T-helper 22 cell (primary cell): ENCODE measurements at places on chromosomes 2 and 18.

- DNase-seq = no peak
Observed at GRCh38 chr2:123839326-123839725, 185.8 kb upstream of the CNTNAP5 start.

DNA sequence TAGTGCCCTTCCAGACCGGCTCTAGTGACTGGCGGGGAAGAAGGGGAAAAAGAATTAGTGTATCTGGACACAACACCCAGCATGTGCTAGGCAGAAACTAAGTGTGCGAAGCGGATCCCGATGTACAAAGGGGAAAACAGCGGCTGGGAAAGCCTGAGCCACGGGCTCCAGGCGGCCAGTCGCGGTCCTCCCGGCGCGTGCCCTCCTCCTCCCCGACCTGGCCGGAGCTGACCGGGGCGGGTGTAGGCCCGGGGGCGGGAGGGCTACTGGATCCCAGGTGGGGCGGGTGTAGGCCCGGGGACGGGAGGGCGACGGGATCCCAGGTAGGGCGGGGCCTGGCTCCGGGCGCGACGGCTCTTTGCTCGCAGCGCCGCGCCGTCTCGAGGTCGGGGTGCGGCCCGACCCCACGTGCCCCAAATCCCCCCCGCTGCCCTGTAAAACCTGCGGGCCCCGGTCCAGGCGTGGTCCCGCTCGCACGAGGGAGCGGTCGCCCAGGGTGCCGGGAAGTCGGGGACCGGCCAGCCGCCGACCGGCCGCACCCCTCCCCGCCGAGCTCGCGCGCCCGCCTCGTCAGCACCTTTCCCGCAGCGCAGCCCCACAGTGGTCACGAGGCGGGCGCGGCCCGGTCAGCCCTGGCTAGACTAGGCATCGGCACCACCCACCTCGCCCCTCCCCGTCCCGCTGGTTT is 48.8 kb downstream of the C2orf42 start:
- no peak for DNase-seq

GRCh38 chr2:119694845-119695521 is 16.0 kb downstream of the TMEM177 start:
- DNase-seq = no peak

GRCh38 chr2:201781557-201782051 is 871 bp upstream of the ALS2 start:
- DNase-seq = no peak

DNA sequence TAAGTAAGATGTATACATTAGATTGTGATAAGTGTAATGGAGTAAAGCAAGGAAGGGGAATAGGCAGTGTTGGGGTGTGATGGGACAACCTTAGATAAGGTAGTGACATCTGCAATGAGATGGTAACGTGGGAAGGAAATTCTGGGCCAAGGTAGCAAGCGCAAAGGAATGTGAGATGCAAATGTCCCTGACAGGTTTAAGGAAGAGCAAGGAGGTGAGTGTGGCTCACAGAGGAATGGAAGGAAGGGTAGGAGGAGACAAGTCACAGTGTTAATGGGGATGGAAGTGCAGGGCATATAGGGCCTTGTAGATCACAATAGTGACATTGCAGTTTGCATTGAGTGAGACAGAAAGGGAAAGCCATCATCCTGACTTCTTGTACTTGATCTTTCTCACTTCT is 170.9 kb upstream of the FAM98A start:
- no peak for DNase-seq

- DNase-seq = no peak
Observed at GRCh38 chr2:136206613-136207012, 88.7 kb upstream of the CXCR4 start.

GRCh38 chr2:159712929-159713420 is 669 bp downstream of the MARCHF7 start:
- no peak for DNase-seq

DNA sequence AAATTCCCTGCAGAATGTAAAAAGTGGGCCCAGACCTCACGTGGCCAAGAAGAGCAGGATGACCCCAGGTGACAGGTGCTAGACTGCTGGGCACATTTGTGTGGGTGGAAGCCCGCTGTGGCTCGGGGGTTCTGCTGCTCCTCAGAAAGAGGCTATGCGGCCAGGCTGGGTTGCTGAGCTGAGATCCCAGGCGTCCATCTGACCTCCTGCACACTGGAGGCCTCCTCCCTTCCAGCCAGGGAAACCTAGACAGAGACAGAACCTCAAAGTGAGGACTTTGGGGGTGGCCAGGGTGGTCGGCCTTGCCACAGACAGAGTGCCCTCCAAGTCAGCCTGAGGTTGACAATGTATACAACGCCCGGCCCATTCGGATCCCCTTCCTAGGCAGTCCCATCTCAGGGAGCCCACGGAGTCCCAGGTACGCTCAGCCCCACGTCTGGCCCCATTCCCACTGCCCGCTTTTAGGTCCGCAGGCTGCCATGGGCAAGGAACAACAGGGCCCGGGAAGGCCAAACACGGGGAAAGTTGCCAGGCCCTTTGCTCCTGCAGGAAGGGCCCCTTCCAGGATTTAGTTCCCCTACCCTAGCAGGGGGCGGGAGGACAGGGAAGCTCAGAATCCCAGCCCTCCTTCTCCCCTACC is 75.6 kb downstream of the KIAA2012 start:
- no peak for DNase-seq

DNA sequence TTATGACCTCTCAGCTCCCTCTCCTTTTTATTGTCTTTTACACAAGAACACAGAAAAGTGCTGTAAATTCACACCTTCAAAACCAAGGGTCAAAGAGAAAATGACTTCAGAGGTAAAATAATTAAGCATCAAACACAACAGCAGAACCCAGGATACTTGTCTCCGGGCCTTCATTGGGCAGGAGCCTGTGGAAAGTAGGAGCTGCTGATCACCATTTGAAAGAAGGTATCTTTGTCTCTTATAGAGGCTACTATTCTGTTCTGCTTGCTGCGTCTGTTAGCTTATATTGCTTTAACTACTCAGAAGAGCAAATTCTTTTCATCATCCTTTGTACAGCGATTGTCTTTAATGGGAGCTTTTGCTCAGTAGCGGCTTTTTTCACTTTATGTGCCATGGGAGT is 261.1 kb downstream of the PTGR3 start:
- DNase-seq = no peak

DNA sequence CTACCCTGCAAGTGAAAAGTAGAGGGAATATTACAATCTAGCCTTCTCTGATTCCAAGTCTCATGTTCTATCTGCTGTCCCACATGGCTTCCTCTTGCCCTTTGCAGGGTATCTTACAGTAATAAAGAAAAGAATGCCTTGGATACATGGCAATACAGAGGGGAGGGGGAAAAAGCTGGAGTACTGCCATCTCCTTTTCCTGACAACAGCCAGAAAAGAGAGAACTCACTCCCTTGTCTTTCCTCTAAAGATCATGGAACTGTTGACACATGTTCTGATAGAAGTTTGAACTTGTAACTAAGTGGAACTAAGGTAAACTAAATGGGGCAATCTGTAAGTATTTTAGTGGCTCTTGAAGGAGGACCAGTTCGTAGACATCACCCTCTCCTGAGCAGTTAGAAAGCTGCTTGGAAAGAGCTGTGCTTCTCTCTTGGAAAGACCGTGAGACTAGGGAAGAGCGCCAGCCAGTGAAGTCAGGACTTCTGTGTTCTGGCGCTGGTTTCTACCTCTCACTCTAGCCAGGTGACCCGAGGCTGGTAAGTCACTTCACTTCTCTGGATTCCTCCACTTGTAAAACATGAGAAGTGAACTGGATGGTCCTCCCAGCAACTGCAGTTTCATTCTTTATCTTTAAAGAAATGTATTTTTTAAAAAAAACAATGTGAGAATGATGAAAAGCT is 242.3 kb upstream of the FOSL2 start:
- DNase-seq = no peak

- no peak for DNase-seq
Observed at GRCh38 chr18:47120428-47120827, 29.9 kb downstream of the HDHD2 start.

DNA sequence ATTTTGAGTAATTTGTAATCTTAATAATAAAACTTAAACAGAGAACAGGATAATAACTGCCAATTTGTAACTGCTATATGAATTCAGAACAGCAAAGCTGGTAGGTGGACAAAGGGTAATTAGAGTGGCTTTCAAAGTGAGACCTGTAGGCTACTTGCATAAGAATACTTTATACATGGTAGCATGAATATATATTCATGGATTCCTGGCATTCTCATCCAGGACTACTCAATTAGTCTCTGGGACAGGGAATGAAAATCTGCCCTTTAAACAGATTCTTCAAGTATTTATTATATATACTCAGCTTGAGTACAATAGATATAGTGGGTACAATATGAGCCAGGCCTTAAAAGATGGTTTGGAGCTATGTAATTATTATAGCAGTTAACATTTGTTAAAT is 419.9 kb downstream of the PIK3C3 start:
- no peak for DNase-seq

DNA sequence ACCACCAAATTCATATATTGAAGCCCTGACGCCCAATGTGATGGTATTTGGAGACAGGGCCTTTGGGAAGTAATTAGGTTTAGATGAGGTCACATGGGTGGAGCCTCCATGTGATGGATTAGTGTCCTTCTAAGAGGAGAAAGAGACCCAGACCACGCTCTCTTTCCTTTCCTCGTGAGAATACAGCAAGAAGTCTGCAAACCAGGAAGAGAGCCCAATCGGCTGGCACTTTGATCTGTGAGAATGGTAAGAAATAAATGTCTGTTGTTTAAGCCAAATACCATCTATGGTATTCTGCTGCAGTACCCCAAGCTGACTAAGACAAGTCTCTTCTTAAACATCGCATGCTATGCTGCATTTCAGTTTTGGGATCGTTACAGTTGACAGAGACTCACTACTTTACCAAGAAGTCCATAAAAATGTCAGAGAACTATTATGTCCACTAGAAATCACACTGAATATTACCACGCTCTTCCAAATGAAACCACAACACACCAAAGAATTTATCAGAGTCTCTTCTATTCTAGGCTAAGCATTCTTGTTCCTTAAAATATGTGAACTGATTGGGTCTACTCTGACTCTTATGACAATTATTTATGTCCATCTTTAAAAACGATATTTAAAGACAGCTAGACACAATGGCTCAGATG is 48.5 kb downstream of the LPIN2 start:
- no peak for DNase-seq

GRCh38 chr2:46331109-46331766 is 34.0 kb downstream of the EPAS1 start:
- no peak for DNase-seq

DNA sequence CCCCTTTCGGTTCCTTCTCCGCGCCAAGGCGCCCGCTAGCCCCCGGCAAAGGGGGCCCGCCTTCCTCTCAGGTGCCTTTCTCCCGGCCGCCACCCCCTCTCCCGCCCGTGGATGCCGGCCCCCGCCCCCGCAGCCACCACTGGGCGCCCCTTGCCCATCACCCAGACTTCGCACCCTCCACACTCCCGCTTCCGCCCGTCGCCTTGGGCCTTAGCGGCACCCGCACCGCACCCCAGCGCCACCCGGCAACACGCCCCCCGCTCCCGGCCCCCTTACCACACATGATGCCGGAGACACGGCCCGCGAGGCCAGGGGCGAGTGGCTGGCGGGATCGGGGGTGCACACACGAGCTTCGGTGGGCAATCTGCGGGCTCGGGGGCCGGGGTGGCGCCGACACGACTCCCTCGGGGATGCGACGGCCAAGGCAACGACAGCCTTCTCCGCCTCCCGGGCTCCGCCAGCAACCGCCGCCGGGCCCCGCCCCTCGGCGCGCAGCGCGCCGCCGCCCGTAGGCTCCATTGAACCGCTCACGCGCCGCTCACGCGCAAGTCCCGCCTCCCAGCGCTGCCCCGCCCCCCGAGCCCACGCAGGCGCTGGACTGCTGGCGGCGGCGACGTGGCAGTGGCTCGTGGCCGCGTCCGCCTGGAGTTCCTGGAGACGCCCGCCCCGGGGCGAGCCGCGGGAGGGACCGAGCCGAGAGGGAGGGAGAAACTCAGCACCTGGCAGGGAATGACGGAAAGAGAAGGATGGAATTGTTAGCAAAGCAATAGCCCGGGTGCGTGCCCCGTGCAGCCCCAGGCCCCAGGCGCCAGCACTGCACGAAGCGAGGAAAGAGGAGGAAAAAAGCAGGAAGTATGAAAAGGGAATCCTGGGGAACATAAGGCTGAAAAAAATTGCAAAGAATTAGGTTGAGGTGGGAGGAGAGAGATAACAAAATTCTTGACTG is at the start of gene GFPT1:
GFPT1 (minus strand) TSS at position 439 of the 946 bp plus-strand sequence; CDS start at position 283, 156 bp downstream.
- DNase-seq = peak; percentile 82

- no peak for DNase-seq
Observed at GRCh38 chr2:62561586-62561985, 55.6 kb upstream of the TMEM17 start.

GRCh38 chr2:136012315-136012714 is 26.9 kb upstream of the DARS1 start:
- no peak for DNase-seq

DNA sequence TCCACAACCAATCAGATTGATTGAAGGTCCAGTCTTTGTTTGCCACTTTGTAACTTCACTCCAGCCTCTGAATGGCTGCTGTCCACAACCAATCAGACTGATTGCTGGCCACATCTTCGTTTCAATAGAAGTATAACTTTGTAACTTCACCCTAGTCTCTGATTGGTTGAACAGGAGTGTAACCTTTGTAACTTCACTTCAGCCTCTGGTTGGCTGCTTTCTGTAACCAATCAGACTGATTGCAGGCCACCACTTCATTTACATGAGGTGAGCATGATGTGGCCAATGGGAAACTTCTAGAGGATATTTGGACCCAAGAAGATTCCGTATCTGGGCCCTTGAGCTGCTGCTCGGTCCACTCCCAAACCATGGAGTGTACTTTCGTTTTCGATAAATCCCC is 16.9 kb upstream of the ALPP start:
- DNase-seq = no peak

GRCh38 chr2:64985447-64985846 is 3.8 kb upstream of the SLC1A4 start:
- no peak for DNase-seq

DNA sequence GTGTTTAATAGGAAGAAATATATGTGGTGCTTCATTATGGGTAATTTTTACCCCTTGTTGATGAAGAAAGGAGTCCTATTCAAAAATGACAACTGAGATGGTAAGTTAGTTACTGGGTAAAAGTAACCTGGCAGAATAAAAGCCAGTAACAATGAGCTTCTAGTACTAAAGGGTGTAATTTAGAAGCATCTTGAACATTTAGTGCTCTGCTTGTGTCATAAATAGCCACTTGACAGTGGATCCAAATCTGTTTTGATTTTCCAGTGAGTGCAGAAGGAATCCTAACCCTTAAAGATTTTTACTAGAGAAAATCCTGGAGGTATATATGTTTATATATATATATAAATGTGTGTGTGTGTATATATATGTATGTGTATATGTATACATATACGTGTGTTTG is 15.1 kb downstream of the COMMD1 start:
- no peak for DNase-seq

GRCh38 chr2:187642498-187642897 is 88.3 kb upstream of the TFPI start:
- DNase-seq = no peak
